ENCODE measurements at places on chromosomes 3 and 15. TPM values are rescaled to one million over a fixed set of nuclear protein-coding genes. Genes with fewer than 3 reads are reported as not detected.

DNA sequence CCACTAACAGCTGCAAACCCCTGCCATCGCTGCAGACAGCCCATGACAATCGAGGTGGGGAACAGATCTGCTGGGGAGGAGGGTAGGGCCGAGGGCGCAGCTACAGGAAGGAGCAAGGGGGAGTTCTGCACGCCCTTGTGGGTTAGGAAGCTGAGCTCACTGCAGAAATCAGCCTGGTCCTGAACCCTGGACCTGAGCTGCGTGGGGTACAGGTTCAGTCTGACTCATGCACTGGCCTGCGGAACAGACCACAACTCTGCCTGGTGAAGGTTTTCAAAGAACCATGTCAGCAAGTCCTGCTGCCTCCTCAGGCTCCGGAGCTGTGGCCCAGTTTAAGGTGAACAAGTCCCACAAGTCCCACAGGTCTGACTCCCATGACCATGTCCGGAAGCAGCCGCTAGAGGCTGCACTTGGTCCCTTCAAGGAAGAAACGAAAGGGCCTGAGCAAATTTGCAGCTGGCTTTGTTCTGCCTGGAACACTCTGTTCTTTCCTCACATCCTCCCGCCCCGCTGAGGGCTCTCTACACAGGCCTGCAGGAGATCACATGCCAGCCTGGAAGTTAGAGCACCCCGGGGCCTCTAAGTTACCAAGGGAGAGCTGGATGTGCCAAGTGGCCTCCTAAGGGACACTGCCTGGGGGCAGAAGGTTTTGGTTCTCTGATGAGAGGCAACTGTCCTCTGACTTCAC lies 49.4 kb upstream of the AKAP13 start:
- no peak overlapping the region for H3K27ac ChIP-seq
- DNase-seq, result peak; percentile 90
- no peaks in the 10 kb centered on the region for H3K36me3 ChIP-seq
- H3K27me3 ChIP-seq, result no peaks in the 10 kb centered on the region
- no peaks in the 10 kb centered on the region for H3K4me1 ChIP-seq
- no peak overlapping the region for H3K4me3 ChIP-seq

GRCh38 chr3:194145702-194146101 lies 9.8 kb downstream of the HES1 start:
- H3K4me1 ChIP-seq, result no peaks in the 10 kb centered on the region
- no peak overlapping the region for H3K27ac ChIP-seq
- DNase-seq, result no peak
- H3K27me3 ChIP-seq, result no peaks in the 10 kb centered on the region

DNA sequence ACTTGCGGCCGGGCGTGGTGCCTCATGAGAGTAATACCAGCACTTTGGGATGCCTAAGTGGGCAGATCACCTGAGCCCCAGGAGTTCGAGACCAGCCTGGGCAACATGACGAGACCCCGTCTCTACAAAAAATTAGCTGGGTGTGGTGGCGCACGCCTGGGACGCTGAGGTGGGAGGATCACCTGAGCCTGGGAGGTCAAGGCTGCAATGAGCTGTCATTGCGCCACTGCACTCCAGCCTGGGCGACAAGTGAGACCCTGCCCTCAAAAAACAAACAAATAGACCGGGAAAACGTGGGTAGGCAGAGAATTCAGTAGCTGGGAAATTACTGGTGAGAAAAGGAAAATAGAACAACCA lies 667 bp downstream of the UMPS start:
- peak overlapping the region; percentile 70 for H3K4me3 ChIP-seq
- no peaks in the 10 kb centered on the region for H3K36me3 ChIP-seq
- no peak for DNase-seq
- no peaks in the 10 kb centered on the region for H3K27me3 ChIP-seq

GRCh38 chr3:136772709-136773108 lies 20.5 kb upstream of the STAG1 start:
- no peak for DNase-seq
- no peaks in the 10 kb centered on the region for H3K36me3 ChIP-seq
- H3K27ac ChIP-seq, result no peak overlapping the region
- no peaks in the 10 kb centered on the region for H3K4me1 ChIP-seq
- no peak overlapping the region for H3K4me3 ChIP-seq
- no peaks in the 10 kb centered on the region for H3K27me3 ChIP-seq

- peak overlapping the region; percentile 8 for H3K4me3 ChIP-seq
- no peak overlapping the region for H3K27ac ChIP-seq
- H3K4me1 ChIP-seq, result no peaks in the 10 kb centered on the region
- DNase-seq, result no peak
Observed at GRCh38 chr3:169026543-169027182, 636.8 kb downstream of the MECOM start.

- H3K4me1 ChIP-seq, result no peaks in the 10 kb centered on the region
- H3K36me3 ChIP-seq, result no peaks in the 10 kb centered on the region
- no peaks in the 10 kb centered on the region for H3K27me3 ChIP-seq
- H3K4me3 ChIP-seq, result no peak overlapping the region
- H3K27ac ChIP-seq, result no peak overlapping the region
Observed at GRCh38 chr3:139302084-139302800, 41.6 kb upstream of the MRPS22 start.

GRCh38 chr15:92018535-92019239 lies 165.2 kb downstream of the SLCO3A1 start:
- H3K4me1 ChIP-seq, result peaks cover 6% of the 10 kb centered on the region
- H3K4me3 ChIP-seq, result no peak overlapping the region
- H3K27me3 ChIP-seq, result no peaks in the 10 kb centered on the region
- H3K27ac ChIP-seq, result no peak overlapping the region
- no peak for DNase-seq

Gene ENTPD3
- total RNA-seq, result 2.2 TPM

Gene FAM107A
- total RNA-seq, result 10.2 TPM

Gene SERINC4
- not detected for total RNA-seq

Gene SPTBN5
- total RNA-seq, result 5.5 TPM

Gene HACD2
- 17.2 TPM for total RNA-seq

Gene RARB
- total RNA-seq, result 5.9 TPM

Gene MOBP
- total RNA-seq, result not detected

Gene FES
- 68.3 TPM for total RNA-seq

All from aorta (tissue), 5 donors.